ENCODE measurements at places on chromosomes 12 and 14.
A peak's percentile ranks its signal among the peaks of the same experiment; 100 is the strongest.

DNA sequence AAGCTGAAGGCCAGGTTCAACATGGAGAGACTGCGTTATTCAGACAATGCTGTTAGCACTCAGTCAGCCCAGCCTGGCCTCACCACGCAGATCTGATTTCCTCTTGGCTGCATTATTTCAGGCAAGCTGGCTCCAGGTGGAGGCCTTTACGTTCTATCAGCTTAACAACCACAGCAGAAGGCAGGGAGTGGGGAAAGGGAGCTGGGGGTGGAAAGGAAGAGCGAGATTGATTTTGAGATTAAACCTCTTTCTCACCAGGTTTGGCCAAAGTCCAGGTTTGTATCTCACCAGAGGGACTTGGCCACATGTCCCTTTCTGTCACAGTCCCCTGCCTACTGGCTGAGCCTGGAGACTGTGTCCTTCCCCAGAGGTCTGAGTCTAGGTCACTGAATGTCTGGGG is 543.7 kb upstream of the TMEM132C start:
- peak; percentile 97 for DNase-seq

DNA sequence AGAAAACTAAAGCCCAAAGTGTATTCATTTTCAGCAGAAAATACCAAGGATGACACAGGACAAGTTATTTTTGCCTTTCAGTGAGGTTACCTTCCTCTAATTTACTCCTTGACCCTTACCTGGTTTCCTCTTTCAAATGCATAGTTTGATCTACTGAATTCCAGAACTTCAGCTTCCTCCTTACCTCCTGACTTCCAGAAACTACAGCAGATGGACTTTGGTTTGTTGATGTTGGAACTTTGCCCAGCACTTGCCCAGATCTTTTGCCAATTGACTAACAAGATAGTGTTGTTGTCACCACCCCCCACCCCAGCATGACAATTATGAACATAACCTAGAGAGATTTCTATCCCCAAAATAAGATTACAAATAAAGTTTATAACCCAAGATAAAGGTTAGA is 63.2 kb downstream of the NAV3 start:
- DNase-seq, result peak; percentile 38

DNA sequence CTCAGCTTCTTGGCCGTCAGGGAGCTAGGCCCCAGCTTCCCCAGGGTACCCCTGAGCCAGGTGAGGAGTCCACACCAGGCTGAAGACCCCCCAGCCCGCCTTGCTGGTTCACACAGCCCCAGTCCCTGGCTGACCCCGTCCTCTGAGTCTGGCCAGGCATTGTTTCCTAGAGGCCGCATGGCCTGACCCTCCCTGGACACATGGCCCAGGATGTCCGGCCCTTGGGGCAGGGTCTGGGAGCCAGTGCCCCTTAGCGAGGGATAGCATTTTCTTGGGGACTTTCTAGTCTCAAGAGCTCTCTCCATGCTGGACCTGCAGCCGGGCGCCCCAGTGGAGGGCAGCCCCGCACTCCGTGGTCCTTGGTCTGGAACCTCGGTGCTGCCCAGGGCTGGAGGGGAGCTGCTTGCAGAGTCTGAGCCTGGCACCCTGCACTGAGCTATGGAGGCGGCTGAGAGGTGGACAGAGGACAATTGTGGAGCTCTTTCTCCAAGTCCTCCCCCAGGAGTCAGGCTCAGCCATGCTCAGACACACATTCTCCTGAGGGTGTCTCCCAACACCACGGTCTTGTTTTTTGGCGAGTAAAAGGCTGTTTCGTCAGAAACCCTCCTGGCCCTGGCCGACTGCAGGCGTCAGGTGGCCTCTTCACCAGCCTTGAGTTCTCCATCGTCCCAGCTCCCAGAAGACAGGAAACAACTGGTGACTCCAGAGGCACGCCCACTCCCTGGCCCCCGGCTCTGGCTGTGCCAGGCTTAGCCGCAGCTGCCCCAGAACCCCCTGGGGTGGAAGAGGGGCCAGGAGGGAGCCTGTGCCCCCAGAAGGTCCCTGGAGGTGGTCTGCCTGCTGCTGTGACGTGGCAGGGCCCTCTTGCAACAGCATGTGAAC is 17.6 kb upstream of the CRIP2 start:
- no peak for DNase-seq

DNA sequence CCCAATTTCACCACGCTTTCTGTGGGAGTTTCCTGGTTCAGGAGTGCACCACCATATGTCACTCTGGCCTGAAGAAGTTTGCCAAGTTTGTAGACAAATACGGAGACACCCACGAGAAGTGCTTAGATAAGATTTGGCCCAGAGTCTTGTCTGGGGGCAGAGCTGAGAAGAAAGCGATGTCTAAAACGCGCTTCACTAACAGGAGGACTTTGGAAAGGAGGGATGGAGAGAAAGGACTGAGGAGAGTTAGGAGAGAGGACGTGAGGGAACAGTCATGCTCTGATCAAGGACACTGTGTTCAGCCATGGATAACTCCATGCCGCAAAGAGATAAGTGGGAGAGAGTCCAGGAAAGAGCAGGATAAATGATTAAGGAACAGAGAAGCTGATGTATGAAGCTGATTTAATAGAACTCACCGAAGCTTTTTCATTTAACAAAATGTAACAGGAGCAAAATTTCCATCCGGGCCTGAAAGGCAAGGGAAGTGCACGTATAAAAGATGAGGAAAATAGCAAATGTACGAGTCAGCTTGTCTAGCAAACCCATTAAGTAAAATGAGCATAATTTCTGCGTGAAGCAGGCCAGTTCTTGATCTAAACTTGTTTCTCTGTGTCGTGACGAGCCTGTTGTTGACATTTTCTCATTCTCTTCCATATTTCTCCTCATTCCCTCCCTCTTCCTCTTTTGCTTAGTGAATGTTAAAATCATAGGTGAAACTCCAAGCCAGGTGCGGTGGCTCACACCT is 23.4 kb upstream of the MAP3K9 start:
- DNase-seq, result no peak

GRCh38 chr12:13947276-13947946 is 34.0 kb downstream of the GRIN2B start:
- DNase-seq, result no peak

DNA sequence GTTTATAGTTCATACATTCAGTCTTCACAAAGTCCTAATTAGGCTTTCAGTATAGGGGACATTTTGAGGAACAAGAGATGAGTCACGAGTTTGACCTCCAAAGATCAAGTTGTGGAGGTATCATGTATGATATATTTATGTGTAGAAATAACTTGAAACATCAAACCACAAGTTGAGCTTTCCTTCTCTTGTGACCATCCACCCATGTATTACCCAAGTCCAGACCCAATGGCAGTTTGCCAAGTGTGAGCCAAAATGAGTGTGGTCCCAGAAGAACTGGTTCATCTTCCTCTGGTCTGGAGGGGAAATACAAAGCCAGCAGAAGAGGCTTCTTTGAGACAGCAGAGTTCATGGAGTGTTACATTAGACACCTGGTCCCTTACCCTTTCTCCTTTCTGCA is 104.9 kb downstream of the ATP23 start:
- no peak for DNase-seq

- peak; percentile 99 for DNase-seq
Measured at GRCh38 chr14:102848830-102849525, 71.7 kb downstream of the TRAF3 start.

- DNase-seq, result no peak
Measured at GRCh38 chr12:95700316-95700785, 90.2 kb downstream of the NTN4 start.

GRCh38 chr12:113795445-113795844 is 170.7 kb downstream of the RBM19 start:
- DNase-seq, result no peak

DNA sequence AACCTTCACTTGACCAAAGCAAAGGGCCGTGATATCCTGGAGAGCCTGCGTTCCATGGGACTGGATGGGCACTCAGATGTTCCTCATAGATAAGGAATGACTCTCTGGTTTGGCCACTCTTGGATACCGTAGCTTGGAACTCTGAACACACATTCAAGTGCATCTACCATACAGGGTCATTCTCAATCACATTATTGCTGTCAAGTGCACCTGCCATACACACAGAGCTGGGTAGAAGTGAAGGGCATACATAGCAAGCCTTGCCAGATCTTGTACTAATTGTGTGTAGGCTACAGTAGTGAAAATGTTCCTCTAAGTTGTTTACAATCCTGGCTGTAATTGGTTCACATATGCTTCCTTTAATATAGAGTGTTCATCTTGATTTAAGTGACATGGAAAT is 58.3 kb downstream of the PELI2 start:
- DNase-seq, result no peak

DNA sequence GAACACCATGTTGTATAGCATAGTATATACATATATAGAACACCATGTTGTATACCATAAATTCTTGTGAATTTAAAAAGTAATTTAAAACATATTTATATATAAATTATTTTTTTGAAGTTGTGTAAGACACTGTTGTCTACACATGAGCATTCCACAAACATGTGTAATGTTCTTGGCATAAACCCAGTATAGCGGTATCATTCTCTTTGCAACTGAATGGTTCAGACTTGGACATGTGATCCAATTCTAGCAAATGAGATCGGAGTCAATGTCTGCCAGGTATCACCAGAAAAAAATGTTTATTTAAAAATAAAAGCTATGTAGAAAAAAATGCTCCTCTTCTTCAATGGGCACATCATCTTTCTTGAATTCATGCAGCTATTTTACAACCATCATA is 33.9 kb downstream of the CEP290 start:
- DNase-seq, result no peak

- peak; percentile 20 for DNase-seq
Measured at GRCh38 chr14:99430491-99430890, 50.2 kb downstream of the SETD3 start.

GRCh38 chr12:21604245-21605101 is at the start of gene GYS2:
Gene GYS2 (minus strand): TSS chr12:21604847. CDS start chr12:21604592, 255 bp downstream.
- no peak for DNase-seq

- no peak for DNase-seq
Measured at GRCh38 chr12:121653999-121654398, 15.5 kb downstream of the MORN3 start.

DNA sequence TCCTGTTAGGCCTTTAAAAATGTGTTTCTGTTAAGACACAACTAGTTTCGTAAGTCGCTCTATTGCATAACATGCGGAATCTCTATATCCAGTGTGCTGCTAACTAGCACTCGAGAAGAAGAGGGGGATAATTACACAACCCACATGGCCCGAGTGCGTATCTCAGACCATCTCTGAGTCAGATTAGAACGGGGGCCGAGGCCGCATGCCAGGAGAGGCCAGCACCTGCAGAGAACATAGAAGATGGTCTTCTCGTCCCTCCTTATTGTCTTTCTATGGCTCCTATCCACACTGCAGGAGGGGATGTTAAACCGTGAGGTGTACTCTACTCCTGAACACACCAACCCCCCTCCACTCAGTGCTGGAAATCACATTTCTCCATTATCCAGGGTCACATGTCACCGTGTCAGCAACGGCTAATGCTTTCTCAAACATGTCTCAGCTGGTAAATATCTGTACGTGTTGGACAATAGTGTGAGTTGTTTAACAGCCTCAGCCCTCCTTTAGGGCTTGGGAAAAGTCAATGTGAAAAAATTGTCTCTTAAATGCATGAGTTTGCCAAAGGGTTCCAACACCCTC is 56.3 kb downstream of the CCDC88C start:
- peak; percentile 82 for DNase-seq

DNA sequence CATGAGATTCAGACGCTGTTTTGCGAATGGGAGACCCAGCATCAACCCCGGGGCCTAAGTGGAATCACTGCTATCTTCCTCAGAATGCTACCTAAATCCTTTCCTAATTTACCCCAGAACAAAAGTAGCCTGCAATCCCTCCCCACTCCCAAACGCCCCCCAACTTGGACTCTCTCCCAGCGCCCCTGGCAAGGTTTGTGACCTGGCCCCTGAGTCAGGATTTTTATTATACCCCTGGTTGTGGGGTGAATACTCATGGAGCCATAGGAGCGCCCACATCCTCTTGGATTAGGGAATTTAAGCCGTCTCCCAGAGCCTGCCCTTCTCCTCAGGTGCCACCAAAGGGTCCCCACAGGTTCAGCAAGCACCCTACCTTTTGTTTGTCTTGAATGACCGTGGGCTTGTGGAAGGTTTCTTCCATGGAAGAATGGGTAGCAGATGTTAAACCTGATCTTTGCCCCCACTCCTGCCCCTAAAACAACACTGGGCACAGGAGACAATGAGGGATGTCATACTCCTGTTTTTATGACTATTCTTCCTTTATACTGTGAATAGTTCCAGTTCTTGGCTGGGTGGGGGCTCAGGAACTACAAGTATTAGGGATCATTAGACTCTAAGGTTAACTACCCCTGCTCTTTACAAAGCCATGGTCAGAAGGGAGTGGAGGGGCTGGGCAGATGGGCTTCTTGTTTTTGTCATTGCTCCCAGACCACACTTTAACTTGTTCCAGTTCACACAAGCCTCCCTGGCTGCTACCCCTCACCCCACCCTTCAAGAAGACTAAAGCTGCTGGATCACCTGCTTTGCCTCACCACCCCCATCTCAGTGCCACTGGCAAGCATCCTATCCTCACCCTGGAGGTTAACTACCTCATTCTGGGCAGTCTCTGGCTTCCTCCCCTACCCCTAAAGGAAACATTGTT is 630 bp downstream of the MYL6B start:
- DNase-seq, result peak; percentile 25

- no peak for DNase-seq
Measured at GRCh38 chr12:50751948-50752721, 11.8 kb upstream of the ATF1 start.

DNA sequence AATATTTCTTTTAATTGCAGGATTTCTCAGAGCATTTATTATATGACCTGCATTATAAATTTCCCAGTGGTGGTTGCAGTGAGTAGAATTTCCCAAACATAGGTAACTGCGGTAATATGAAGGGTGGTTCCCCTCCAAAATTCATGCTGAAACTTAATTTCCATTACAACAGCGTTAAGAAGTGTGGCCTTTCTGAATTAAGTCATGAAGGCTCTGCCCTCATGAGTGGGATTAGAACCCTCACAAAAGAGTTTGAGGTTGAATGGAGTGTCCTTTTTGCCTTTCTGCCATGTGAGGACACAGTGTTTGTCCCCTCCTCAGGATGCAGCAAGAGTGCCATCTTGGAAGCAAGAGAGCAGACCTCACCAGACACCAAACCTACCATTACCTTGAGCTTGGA is 233.6 kb downstream of the KTN1 start:
- no peak for DNase-seq

DNA sequence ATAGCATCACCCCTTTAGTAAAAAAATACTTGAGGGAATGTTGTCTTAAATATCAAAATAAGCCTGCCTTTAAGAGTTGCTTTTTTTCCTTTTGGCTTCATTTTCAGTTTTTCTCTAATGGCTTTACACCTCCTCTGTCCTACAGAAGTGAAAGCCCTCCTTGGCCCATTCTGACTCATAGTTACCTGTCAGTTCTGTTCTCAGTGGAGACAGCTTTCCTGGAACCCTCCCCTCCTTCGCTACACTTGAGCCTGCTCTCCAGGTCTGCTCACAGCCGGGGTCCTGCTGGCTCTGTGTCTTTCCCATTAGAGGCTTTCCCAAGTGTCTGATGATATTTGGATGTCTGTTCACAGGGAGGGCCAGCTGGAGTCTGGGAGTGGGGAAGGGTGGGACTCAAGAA is 84.0 kb downstream of the PELI2 start:
- no peak for DNase-seq

GRCh38 chr12:24997970-24998582 is 49.2 kb upstream of the BCAT1 start:
- peak; percentile 71 for DNase-seq

Measured in NCI-H524 (cell line).